ENCODE measurements at places on chromosomes 4 and X. TPM values are rescaled to one million over a fixed set of nuclear protein-coding genes. Genes with fewer than 3 reads are reported as not detected.

DNA sequence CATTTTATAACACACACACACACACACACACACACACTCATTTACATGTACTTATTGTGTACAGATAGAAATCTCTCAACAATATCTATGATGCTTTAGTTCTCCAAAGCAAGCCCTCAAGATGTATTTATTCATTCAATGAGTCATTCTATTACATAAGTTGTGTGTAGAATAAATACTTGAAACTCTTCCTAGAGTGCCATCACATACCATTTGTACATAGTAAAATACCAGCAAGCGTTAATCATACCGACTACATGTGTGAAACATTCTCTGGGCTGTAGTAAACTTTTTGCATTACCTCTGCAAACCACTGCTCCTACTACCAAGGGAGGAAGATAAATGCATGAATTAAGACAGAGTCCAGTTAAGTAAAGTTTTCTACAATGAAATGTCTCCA lies 70.9 kb downstream of the EPHA5 start:
- no peak for DNase-seq

DNA sequence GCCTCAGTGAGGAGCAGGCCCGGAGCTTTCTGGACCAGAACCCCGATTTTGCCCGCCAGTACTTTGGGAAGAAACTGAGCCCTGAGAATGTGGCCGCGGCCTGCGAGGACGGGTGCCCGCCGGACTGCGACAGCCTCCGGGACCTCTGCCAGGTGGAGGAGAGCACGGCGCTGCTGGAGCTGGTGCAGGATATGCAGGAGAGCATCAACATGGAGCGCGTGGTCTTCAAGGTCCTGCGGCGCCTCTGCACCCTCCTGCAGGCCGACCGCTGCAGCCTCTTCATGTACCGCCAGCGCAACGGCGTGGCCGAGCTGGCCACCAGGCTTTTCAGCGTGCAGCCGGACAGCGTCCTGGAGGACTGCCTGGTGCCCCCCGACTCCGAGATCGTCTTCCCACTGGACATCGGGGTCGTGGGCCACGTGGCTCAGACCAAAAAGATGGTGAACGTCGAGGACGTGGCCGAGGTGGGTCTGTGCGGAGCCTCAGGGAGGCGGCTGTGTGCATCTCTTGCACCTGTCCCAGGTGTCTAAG lies 323 bp downstream of the PDE6B start:
- DNase-seq, result no peak

GRCh38 chr4:71827826-71828225 lies 43.9 kb upstream of the GC start:
- no peak for DNase-seq

- DNase-seq, result no peak
These were observed 5.4 kb upstream of the PRDM5 start for GRCh38 chr4:120927801-120928409.

ARHGAP4 gene
- 36.6 TPM for total RNA-seq

POU3F4 gene
- total RNA-seq, result not detected

SYNPO2 gene
- 109 TPM for total RNA-seq

ACOX3 gene
- 46.9 TPM for total RNA-seq

GRCh38 chr4:112284662-112285411 lies 867 bp downstream of the TIFA start:
- DNase-seq, result no peak

DNA sequence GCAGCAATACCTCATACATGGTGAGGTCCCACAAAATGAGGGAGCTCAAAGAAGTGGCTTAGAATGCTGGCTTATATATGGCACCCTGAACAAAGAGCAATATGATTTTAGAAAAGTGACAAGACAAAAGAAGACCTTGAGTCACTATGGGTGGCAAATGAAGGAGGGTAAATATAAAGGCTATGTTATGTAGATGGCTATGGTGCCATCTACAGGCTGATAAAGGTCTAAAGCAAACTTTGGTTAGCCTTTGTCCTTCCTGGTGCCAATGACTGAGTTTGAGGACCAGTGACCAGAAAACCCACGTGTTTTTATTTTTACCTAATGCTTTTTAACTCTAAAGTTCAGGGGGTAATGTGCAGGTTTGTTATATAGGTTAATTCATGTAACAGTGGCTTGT lies 151.8 kb downstream of the CCNG2 start:
- no peak for DNase-seq

DNA sequence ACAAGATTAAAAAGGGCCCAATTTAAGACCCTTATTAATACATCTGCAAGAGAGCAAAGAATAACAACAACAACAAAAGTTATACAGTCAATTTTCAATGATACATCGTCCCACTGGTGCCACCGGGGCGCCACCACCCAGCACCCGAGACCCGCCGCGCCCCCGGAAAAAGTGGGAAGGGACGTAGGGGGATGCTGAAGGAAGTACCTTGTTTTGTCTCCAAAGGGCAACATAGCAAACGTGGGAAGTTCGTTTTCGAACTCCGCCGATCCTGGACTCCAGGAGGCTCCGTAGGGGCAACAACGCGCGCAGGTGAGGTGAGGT lies 1.7 kb downstream of the PDE5A start:
- DNase-seq, result no peak

- DNase-seq, result no peak
These were observed 108.0 kb downstream of the CPZ start for GRCh38 chr4:8700531-8700930.

GRCh38 chrX:107601759-107602158 lies 26.6 kb upstream of the PRPS1 start:
- DNase-seq, result no peak

GRCh38 chr4:48270951-48271473 lies 1.4 kb upstream of the TEC start:
- DNase-seq, result no peak

DNA sequence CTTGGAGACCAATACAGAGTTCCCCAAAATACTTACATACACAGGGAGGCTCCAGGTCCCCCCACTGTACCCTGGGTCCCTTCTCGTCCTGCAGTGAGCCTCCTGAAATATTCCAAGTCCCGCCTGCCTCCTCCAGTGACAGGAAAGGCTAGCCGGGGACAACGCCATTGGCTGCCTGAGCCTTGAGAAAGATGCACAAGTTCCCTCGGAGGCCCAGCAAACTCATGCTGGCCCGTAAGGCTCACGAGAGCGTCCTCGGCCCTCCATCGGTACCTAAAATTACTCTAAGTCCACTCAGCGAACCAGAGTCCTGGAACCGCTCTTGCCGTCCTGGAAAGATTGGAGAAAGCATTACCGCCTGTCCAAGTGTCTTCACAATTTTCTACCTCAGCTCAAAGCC lies 228.6 kb downstream of the ADAM29 start:
- no peak for DNase-seq

HSFX4 gene
- not detected for total RNA-seq

- no peak for DNase-seq
These were observed 177.9 kb upstream of the STK26 start for GRCh38 chrX:131845201-131845600.

RAB9B gene
- total RNA-seq, result 0.98 TPM

SMIM10L2A gene
- total RNA-seq, result 1.5 TPM

Data from vagina (tissue), 2 donors.